ENCODE measurements at places on chromosomes 16 and 17.
A peak's percentile ranks its signal among the peaks of the same experiment; 100 is the strongest.

DNA sequence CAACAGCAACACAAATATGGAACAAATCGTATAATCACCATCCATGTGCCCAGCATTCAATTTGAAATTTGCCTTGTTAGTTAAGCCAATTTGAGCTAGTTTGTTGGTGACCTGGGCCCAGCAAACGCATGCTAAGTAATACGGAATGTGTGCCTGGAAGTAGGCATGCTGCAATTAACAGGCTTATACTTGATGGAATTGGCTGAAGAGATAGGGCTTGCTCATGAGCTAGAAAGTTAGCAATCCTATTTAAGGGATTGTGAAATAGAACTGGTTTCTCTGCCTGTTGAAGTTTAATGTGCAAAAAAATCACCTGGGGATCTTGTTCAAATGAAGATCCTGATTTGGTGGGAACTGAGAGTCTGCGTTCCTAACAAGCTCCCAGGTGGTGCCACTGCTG, 8.5 kb upstream of the LPO start:
- DNase-seq, result no peak

DNA sequence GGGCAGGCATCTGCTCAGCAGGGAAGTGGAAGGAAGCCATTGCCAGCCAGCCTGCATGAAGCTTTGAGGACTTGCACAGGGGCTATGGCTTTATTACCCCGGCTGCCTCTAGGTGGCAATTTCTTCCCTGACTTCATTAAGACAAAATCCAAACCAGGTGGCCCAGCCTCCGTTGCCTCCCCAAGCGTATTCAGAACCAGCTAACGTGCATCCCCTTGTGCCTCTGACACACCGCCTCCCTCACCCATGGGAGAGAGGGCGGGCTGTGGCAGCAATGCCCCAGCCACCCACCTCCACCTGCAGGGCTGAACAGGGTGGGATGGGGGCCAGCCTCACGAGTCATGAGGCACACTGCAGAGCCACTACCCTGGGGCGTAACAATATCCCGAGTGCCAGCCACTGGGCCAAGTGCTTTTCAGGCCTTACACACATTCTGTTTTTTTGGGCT, 6.8 kb downstream of the KIFC3 start:
- DNase-seq, result peak; percentile 31

- no peak for DNase-seq
Observed at GRCh38 chr17:61733021-61733420, 130.3 kb downstream of the BRIP1 start.

GRCh38 chr16:46830417-46830901, 521 bp downstream of the C16orf87 start:
- no peak for DNase-seq

DNA sequence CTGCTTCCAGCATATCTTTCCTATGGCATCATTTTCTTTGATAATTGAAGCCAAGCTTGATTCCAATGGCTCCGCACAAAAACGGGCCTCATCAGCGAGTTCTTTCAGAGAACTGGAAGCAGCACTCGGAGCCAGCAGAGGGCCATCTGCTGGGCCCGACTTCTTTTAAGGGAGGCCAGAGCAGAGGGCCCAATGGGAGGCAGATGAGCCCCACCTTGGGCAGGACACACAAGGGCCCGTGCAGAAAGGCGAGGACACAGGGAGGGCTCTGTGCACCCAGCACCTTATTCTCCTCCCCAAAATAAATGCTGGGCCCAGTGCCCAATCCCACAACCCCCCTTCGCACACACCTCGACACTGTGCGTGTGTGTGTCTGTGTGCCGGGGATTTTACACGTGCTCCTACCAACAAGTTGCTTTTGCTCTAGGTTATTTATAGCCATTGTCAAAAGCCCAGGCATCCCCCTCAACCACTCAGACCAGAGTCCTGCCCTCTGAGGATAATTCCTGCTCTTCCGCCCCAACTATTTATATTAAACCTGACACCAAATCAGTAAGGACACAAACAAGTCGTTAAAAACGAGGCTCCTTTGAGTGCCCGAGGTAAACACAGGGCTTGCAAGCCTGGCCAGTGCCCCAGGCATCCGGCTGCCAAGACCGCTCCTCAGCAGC, 6.8 kb downstream of the AXIN2 start:
- DNase-seq, result no peak

GRCh38 chr16:88870608-88871348, 4.3 kb upstream of the PABPN1L start:
- no peak for DNase-seq

GRCh38 chr17:1627182-1627981, 1.3 kb downstream of the SLC43A2 start:
- no peak for DNase-seq

GRCh38 chr16:30895627-30896260, 670 bp upstream of the CTF1 start:
- no peak for DNase-seq

DNA sequence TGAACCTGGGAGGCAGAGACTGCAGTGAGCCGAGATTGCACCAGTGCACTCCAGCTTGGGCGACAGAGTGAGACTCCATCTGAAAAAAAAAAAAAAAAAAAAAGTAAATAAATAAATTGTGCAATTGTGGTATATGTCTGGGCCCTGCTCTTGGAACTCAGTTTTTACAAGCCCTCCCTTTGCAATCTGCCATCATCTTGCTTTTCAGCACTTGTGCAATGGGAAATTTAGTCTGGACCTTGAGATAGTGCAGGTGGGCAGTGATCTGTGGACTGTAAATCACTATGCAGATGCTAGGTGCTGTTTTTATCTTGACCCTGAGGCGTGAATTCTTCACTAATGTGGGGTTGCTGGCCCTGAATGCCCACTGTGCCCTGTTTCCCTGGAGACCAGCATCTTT, 6.5 kb upstream of the RAP1GAP2 start:
- DNase-seq, result no peak

GRCh38 chr16:2818272-2818876, 1.3 kb downstream of the PRSS21 start:
- no peak for DNase-seq

GRCh38 chr16:15457958-15458357, 23.6 kb downstream of the BMERB1 start:
- no peak for DNase-seq

- DNase-seq, result no peak
Observed at GRCh38 chr17:17467016-17467415, 9.8 kb upstream of the MED9 start.

DNA sequence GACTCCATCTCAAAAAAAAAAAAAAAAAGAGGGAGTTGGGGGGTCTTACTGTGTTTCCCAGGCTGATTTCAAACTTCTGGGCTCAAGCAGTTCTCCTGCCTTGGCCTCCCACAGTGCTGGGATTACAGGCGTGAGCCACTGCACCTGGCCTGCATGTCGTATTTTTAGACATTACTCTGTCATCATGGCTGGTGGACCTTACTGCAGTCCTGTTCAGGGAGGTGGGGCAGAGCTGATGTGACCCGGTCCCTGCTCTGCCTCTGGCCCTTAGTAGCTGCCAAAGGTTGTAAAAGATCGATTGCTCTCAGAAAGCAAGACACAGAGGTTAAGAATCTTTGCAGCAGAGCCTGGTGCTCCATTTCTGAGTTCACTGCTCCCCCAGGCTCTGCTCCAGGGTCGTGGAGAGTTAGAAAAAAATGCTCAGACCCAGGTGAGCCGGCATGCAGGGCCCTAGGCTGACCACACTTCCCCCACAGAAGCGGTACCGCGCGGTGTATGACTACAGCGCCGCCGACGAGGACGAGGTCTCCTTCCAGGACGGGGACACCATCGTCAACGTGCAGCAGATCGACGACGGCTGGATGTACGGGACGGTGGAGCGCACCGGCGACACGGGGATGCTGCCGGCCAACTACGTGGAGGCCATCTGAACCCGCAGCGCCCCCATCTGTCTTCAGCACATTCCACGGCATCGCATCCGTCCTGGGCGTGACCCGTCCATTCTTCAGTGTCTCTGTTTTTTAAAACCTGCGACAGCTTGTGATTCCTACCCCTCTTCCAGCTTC, 7.1 kb upstream of the LASP1NB start:
- no peak for DNase-seq

GRCh38 chr17:5418858-5419355, 555 bp downstream of the NUP88 start:
- DNase-seq, result peak; percentile 89

GRCh38 chr17:61571624-61572023, 19.4 kb downstream of the NACA2 start:
- no peak for DNase-seq

GRCh38 chr16:57747496-57747895, 11.9 kb downstream of the KATNB1 start:
- no peak for DNase-seq

DNA sequence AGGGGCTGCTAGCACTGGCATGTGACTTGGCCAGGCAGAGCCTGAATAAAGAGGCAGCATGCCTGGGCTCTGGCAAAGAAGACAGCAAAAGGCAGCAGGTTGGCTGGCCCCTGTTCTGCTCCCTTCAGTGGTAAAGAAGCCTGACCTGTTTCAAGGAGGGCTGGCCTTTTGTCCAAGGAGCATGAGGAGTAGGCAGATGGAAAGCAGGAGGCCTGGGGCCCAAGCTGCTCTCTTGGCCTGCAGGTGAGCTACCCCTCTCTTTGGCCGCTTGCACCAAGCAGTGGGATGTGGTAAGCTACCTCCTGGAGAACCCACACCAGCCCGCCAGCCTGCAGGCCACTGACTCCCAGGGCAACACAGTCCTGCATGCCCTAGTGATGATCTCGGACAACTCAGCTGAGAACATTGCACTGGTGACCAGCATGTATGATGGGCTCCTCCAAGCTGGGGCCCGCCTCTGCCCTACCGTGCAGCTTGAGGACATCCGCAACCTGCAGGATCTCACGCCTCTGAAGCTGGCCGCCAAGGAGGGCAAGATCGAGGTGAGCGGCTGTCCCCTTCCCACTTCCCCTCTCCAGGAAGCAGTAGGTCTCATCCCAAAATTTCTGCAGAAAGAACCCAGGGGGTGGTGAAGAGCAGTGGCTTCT, 8.0 kb downstream of the TRPV2 start:
- no peak for DNase-seq

DNA sequence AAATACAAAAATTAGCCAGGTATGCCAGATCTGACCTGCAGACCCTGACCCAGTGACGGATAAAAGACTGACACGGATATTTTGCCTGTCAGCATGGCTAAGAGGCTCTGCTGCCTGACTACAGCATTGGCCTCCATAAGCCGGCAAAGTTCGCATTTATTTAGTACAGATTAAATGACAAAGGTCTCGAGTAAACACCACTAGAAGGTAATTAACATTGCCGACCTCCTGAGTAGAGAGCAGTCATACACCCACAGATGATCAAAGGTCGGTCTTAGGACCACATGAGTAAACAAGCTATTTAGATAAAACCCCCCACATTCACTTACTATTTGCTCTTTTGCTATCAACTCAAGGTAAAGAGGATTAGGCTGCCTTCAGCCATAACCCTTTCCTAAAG, 55.7 kb downstream of the KNOP1 start:
- no peak for DNase-seq

DNA sequence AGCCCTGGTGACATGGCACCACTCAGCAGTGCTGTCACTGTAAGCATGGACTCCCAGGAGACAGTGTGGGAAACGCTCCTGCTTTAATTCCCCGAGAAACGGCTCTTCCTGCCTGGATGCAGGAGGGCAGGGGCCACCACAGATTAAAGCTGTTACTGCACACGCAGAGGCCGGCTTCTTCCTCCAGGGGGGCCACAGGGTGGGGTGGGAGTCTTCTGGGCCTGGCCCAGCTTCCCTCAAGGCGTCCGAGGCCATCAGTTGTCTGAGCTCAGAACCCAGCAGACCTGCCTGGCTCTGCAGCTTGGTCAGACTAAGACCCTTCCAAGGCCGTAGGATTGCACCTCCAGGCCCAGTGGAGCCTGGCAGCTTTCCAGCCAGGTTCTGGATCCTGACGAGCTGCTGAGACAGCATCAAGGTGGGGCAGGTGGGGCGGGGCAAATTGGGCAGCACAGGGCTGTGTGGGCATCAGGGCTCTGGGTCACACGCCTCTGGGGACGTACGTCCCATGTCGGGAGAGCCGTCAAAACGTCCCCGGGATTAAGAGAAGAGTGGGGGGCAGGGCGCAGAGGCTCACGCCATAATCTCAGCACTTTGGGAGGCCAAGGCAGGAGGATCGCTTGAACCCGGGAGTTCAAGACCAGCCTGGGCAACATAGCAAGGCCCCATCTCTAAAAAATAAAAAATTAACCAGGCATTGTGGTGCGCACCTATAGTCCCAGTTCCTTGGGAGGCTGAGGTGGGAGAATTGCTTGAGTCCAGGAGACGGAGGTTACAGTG, 5.0 kb upstream of the CAPN15 start:
- no peak for DNase-seq

DNA sequence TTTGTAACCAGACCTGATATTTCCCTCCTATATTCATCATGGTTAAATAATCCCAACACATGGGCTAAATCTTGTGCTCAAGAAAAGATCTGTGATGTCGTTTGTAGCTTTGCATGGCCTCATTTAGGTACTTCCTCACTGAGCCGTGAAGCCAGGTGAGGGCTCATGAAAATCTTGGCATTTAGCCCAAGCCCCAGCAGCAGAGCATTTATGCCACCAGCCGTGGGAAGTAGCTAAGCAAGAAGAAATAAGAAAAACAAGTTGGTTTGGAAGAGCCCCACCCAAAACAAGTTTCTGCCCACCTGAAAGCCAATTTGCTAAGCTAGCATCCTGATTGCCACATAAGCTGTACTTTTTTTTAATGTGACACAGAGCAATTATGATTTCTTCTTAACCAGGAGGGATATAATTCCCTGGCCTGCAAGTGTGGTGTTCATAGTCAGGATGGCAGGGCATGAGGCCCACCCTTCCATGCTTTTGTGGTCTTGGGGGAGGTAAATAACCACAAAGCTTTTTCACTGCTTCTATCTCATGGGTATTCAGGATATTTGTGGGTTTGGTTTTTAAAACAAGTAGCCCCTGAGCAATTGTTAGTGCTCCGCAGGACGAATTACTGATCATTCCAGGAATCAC, 10.5 kb downstream of the TMIGD1 start:
- DNase-seq, result no peak

DNA sequence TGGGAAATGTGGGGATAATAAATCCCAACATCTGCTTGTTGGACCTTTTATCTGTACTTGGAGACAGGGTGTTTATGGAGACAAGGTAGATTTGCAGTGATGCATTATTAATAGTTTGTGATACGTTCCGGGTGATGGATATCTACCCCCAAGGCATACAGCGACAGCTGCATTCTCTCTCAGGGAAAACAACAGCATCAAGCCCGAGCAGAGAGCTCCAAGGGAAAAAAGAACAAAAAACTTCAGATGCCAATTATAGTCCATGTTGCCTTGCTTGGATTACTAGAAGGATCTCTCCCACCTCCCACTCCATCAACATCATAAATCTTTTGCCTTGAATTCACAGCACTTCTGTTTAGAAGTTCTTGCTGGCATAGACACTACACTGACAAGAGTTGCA, 187.5 kb upstream of the CDH11 start:
- no peak for DNase-seq

GRCh38 chr16:17885659-17886207, 415.0 kb upstream of the XYLT1 start:
- DNase-seq, result no peak

All from endothelial cell of umbilical vein (primary cell).